ENCODE measurements at places on chromosomes 3 and 15.

- no peak for DNase-seq
Measured at GRCh38 chr3:31100519-31100918, 206.1 kb upstream of the GADL1 start.

DNA sequence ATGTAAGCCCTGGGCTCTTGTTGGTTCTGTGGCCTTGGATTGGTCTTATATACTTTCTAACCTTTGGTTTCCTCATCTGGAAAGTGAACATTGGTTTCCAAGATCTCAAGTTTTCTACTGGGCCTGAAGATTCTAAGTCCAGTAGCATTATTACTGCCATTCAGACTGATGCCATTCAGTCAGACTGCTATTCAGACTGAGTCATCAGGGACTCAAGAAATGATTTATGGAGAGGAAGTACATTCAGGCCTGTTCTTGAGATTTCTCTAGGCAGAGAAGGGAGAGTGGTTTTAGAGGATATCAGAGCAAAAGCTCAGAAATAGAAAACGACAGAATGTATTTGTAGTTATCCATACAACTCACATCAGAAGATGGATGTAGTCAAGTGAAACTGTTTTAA lies 557.2 kb downstream of the NR2F2 start:
- DNase-seq = no peak

DNA sequence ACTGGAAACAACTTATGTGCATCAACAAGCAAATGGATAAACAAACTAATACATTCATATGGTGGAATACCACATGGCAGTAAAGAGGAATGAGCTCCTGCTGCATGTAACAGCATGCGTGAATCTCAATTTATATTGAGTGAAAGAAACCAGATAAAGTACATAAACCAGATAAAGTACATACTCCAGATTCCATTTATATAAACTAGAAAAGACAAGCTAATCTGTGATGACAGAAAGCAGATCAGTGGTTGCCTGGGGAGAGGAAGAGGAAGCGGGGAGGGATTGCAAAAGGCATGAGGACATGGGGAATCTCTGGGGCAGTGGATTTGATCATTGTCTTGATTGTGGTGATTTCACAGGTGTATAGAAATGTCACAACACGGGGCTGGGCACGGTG lies 34.2 kb downstream of the LIMD1 start:
- DNase-seq = no peak

DNA sequence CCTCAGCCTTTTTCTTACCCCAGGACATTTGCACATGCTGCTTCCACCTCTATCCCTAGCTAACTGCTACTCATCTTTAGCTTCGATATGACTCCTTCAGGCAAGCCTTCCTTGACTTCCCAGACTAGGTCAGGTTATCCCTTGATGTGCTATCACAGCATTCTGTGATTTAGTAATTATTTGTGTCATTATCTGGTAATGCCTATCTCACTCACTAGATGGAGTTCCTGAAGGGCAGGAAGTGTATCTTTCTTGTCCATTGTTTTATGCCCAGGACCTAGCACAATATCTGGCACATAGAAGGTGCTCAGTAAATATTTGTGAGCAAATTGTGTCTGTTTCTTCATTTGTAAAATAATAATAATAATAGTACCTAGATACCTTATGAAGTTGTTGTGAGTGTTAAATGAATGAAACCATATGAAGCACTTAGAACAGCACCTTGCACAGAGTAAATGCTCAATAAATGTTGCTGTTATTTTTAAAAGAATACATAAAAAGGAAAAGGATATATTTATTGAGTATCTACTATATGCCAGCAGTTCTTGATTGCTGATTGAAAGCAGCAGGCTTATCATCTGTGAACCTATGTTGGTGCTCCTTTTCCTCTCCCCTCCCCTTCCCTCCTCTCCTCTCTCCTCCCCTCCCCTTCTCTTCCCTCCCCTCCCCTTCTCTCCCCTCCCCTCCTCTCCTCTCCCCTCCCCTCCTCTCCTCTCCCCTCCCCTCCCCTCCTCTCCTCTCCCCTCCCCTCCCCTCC lies 31.5 kb downstream of the SQOR start:
- no peak for DNase-seq

DNA sequence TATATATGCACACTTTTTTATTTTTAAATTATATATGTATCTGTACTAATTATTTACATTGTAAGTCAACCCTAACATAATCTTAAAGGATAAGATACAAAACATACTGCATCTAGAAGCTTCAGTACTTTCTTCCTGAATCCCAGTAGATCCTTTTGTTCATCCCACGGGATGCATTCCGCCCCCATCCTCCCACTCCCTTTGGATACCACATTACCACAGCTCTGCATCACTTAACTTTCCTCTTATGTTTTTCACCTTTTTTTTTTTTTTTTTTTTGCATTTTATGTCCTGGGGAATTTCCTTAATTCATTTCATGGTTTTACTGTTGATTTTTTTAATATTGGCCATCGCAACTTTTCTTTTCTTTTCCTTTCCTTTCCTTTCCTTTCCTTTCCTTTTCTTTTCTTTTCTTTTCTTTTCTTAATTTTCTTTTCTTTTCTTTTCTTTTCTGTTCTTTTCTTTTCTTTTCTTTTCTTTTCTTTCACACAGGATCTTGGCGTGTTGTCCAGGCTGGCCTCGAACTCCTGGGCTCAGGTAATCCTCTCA lies 3.0 kb downstream of the OPA1 start:
- no peak for DNase-seq

GRCh38 chr15:35595656-35596055 lies 49.7 kb upstream of the DPH6 start:
- no peak for DNase-seq

DNA sequence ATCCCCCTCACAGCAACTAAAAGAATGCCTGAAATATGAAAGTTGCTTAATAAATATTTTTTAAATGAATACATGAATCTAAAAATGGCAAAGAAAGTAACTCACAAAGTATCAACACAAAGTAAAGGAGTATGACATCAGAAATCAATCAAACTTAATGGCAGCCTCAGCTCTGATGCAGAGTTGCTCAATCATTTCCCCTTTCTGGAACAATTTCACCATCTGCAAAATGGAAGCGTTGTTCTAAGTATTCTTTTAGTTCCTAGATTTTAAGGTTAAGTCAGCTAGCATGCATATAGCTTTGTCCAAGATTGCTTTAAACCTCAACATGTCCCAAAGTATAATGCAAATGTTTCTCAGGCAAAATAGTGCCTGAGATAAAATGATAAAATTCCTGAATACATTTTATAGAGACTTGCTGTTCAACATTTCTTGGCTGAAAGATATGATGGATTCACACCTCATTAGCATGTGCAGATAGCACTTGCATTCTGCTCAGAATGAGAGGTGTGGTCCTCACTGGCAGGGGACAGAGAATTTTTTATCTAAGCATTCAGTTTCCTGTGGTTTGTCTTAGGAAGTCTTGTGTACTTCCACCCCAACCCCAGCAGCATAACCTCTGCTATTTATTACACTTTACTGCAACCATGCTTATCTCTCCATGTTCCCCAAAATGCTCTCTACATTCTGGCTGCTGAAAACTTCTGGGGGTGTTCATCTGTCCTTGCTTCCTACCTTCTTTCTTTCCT lies 429.3 kb downstream of the GRM7 start:
- DNase-seq = no peak

DNA sequence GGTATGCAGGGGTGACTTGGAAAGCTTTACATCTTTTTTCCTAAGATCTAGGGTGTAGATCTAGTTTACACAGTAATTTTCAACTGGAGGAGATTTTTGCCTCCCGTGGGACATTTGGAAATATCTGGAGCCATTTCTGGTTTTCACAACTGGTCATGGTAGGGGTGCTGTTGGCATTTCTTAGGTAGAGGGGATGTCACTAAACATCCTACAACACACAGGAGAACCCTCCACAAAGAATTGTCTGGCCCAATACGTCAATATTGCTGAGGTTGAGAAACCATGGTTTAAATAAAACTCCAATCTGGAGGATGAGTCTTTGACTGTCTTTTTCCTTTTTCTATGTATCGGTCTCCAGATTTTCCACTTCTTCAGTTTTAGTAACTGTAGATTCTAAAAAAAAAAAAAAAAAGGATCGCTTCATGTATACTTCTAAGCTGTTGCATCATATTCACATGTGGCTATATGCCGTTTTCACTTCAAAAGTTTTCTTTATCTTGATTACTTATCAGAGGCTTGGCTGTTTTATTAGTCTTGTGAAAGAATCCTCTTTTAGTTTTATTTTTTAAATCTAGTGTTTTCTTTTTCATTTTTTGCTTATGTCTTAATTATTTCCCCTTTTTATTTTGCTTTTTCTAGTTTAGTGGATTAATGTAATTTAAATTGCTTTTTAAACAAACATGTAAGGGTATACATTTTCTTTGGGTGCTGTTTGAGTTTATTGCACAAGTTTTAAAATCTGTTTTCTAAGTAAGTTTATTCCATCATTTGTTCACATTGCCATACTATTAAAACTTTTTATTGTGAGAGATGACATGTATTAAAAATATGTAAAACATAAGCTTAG lies 21.2 kb downstream of the UBE2Q2 start:
- no peak for DNase-seq

- no peak for DNase-seq
Measured at GRCh38 chr15:76718863-76719262, 186.3 kb downstream of the SCAPER start.

- DNase-seq = no peak
Measured at GRCh38 chr3:143604402-143605185, 243.7 kb downstream of the SLC9A9 start.

GRCh38 chr3:120688121-120688520 lies 6.1 kb upstream of the HGD start:
- no peak for DNase-seq

GRCh38 chr3:7917443-7918151 lies 584.0 kb upstream of the LMCD1 start:
- DNase-seq = no peak

GRCh38 chr15:30923429-30923828 lies 19.7 kb downstream of the FAN1 start:
- no peak for DNase-seq

GRCh38 chr3:185852635-185853034 lies 27.8 kb upstream of the IGF2BP2 start:
- no peak for DNase-seq

DNA sequence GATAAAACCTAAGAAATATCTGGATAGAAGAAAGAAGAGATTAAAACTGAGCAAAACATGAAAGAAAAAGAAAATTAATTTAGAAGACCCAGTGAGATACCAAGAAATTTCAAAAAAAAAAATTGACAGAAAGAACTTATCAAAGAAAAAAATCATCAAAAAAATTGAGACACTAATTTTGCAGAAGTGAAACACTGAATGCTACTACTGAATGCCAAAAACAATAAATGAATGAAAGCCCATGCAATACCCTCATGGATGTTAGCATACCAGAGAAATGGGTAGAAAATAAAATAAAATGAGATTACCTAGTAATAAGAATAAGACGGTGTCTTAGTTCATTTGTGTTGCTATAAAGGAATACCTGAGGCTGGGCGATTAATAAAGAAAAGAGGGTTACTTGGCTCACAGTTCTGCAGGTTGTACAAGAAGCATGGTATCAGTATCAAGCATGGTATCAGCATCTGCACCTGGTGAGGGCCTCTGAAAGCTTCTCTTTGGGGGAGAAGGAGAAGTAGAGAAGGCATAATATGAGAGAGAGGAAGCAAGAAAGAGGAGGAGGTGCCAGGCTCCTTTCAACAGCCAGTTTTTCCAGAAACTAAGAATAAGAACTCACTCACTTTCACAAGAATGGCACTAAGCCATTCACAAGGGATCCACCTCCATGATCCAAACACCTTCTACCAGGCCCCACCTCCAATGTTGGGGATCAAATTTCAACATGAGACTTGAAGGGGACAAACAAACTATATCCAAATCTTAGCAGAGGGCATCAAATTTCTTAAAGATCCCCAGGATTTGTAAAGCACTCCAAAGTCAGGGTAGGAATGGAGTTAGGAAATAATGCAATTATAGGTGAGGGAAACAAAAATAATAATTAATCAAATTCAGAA lies 73.2 kb downstream of the BTLA start:
- DNase-seq = no peak

- no peak for DNase-seq
Measured at GRCh38 chr3:99852851-99853250, 35.2 kb downstream of the CMSS1 start.

DNA sequence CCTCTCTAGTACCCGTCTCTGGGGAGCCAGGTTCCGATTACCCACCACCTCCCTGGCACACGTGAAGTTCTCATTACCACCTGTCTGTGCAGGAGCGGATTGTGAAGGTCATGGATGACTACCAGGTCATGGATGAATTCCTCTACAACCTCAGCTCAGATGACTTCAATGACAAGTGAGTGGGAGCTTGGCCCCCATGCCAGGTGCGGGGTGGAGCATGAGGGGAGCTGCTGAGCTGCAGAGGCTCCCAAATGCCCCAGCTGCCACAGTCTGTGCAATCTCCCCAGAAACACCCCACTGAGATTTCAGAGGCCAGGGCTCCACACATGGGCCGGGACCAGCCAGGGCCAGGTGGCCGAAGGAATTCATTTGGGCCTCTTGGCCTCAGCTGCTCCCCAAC lies 34.3 kb downstream of the DNAH1 start:
- DNase-seq = no peak

DNA sequence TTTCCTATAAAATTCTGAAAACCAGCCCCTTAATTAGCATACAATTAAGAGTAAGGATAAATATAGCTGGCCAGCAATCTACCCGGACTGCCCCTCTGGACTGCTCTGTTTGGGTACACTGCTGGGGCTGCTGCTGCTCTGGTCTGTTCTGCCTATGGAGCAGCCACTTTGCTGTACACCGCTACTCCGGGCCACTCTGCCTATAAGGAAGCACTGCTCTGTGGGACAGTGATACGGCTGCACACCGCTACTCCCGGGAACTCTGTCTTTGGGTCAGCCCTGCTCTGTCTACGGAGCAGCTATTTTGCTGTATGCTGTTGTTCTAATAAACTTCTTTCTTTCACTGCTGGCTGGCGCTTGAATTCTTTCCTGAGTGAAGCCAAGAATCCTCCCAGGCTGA lies 316.5 kb upstream of the PLSCR5 start:
- DNase-seq = no peak

GRCh38 chr15:74988007-74988800 lies 7.2 kb upstream of the SCAMP5 start:
- no peak for DNase-seq

GRCh38 chr3:82814660-82815059 lies 1053.2 kb upstream of the GBE1 start:
- DNase-seq = no peak

All from activated CD8-positive, alpha-beta memory T cell treated with anti-CD3 and anti-CD28 coated beads for 1 hour (primary cell).